Germinal center (tissue), 1 donor: ENCODE measurements at places on chromosomes 1 and 21.
A peak's percentile ranks its signal among the peaks of the same experiment; 100 is the strongest.

DNA sequence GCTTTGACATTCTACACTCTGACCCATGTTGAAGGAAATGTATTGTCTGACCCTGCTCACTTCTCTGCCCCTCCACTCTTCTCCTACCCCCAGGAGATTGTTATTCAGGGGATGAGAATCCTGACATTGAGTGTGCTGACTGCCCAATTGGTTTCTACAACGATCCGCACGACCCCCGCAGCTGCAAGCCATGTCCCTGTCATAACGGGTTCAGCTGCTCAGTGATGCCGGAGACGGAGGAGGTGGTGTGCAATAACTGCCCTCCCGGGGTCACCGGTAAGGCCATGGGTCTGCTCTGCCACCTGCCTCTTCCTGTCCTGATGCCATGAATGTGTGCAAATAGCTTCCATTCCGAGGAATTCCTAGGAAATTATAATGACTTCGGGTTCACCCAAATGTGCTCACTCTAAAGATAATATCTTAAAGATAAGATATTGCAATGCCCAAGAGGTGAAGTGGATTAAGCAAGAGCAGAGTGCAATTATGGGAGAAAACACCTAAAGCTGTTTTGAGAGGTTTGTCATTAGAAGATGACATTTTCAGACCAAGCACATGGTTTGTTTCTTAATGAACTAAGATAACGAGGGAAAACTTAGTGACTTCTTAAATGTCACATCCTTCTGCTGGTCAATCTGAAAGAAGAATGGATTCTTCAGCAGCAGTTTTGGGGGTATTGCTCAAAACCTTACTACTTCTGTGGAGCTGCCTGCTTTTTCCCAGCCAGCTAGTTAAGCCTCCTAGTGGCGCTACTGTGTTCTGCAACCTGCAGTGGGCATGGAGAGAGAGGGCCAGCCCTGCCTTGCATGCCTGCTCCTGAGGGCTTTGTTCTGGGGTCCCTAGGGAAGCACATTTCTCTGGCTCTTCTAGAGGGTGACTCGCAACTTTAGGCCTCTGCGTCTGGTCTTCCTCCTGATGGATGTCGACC lies 41.6 kb downstream of the LAMC2 start:
- DNase-seq, result peak; percentile 30

DNA sequence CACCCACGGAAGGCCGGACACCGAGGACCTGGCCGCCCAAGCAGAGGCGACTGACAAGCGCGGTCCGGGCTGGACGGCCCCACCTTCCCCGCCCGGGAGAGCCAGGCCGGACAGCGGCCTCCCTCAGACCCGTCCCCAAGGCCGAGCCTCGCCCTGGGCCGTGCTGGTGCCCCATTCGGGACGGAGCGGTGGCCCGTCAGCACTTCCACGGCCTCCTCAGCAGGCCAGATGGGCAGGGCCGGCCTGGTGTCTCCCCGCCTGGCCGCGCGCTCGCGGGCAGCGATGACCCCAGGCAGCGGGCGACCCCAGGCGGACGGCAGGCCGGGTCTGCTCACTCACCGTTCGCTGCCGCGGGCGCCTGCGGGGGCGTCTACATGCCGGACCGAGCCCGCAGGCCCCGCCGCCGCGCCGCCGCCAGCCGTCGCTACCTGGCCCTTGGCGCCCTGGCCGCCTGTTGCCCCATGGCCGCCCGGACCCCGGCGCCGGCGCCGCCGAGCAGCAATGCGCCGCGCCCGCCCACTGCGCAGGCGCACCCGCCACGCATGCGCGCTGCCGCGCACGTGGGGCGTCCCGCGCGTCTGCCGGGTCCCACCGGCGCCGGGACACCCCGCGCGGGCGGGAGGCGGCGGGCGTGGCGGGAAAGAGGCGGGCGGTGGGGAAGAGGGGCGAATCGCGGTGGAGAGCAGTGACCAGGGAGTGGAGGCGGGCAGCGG lies at the start of gene NADK:
TSS of gene NADK (minus strand) at position 521 of the 713 bp plus-strand sequence. CDS start 13,064 bp downstream, outside the sequence.
- peak; percentile 86 for DNase-seq

- peak; percentile 6 for DNase-seq
Observed at GRCh38 chr21:15730484-15731242, 881 bp downstream of the USP25 start.

- no peak for DNase-seq
Observed at GRCh38 chr1:158706096-158706495, 5.6 kb upstream of the OR6K2 start.

GRCh38 chr1:147762233-147763024 lies 2.0 kb upstream of the GJA5 start:
- no peak for DNase-seq

DNA sequence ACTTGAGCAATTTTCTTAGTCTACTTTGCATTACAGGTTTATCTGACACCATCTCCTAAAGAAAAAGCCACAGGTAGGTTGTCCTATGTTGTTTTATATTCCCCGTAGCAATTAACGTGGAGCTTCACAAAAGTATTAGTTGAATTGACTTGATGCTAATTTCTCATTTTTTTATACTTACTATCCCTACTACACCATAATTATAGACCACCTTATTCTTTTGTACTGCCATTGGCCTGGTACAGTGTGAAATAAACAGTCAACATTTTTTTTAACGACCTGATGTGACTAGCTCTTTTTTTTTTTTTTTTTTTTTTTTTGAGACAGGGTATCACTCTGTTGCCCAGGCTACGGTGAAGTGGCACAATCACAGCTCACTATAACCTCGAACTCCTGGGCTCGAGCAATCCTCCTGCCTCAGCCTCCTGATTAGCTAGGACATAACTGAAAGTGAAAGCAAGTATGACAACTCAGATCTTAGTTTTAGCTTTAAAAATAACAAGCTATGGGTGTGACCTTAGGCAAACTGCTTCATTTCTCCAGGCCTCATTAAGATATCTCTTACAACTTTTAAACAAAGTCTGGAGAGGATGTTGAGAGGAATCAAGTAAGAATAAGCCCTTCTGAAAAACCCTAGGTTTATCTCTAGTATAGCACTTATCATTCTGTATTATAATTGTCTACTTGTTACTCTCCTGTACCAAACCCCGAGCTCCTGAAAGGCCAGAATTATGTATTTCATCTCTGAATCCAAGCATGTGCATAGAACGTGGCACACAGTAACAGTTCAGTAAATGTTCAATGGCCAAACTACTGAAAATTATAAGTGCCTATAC lies 49.5 kb downstream of the LUZP1 start:
- no peak for DNase-seq

DNA sequence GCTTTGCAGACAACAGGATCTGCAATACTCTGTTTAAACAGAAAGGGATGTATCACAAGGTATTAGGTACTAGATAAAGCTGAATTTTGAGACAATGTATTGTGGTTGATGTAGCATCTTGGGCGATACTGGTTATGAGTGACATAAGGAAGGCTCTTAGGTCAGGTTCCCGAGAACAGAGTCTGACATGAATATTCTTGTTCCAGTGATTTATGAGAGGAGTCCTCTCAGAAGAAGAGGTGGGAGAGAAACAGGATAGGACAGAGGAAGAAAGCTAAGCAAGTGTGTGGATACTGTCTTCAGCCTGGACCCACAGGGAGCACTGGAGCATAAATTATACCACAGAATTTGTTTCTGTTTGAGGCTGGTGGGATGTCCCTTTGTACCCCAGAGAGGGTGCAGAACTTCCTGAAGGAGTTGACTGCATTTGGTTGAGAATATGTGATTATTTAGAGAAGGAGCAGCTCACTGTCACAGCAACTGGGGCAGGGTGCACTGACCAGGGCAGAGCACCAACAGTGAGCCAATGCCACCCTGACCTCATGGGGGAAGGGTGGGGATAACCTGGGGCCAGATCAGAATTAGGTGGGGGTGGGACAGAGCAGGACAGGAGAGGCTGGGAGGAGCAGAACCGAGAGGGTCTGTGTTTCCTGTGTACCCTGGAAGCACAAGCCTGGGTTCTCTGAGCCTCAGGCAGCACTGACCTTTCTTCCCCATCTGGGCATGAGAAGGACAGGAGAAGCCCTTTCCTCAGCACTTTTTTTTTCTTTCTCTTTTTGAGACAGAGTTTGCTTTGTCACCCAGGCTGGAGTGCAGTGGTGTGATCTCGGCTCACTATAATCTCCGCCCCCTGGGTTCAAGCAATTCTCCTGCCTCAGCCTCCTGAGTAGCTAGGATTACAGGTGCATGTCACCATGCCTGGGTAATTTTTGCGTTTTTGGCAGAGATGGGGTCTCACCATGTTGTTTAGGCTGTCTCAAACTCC lies 36.3 kb upstream of the SLC6A9 start:
- DNase-seq, result peak; percentile 31

GRCh38 chr1:162631546-162632191 lies 595 bp upstream of the DDR2 start:
- DNase-seq, result no peak

- DNase-seq, result peak; percentile 45
Observed at GRCh38 chr1:31335007-31335406, 37.9 kb downstream of the FABP3 start.

- no peak for DNase-seq
Observed at GRCh38 chr1:178630417-178630816, 94.6 kb upstream of the RALGPS2 start.

DNA sequence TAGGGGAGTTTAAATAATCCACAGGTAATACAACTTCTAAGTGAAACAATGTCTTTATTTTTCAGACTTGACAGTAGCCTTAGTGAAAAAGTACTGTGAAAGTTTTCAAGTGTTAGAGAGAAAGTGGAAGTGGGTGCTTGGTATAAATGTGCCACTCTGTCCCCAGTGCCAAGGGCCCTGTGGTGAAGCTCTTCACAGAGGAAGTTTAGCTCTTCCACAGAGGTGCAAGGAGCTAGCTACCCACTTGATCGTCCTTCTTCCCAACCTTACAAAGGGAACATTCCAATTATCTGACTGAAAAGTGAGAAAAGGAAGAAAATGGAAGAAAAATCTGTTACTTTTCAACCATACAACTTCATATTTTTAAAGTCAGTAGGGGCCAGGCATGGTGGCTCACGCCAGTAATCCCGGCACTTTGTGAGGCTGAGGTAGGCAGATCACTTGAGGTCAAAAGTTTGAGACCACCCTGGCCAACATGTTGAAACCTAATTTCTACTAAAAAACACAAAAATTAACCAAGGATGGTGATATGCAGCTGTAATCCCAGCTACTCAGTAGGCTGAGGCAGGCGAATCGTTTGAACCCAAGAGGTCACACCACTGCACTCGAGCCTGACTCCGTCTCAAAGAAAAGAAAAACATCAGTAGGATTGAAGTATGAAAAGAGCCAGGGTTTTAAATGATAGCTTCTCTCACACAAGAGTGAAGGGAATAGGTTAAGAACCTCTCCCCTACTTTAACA lies 41.0 kb upstream of the PTPRC start:
- DNase-seq, result peak; percentile 31

GRCh38 chr1:109282952-109283747 lies at the start of gene PSRC1:
Gene PSRC1 (minus strand): TSS chr1:109283145.
- DNase-seq, result peak; percentile 98

GRCh38 chr1:99230695-99231094 lies 33.6 kb upstream of the PLPPR4 start:
- DNase-seq, result no peak

GRCh38 chr1:30120245-30121000 lies 603.0 kb downstream of the MATN1 start:
- no peak for DNase-seq

- no peak for DNase-seq
Observed at GRCh38 chr1:179253286-179253972, 24.0 kb upstream of the ABL2 start.

- no peak for DNase-seq
Observed at GRCh38 chr1:112934577-112934976, 21.4 kb downstream of the SLC16A1 start.

DNA sequence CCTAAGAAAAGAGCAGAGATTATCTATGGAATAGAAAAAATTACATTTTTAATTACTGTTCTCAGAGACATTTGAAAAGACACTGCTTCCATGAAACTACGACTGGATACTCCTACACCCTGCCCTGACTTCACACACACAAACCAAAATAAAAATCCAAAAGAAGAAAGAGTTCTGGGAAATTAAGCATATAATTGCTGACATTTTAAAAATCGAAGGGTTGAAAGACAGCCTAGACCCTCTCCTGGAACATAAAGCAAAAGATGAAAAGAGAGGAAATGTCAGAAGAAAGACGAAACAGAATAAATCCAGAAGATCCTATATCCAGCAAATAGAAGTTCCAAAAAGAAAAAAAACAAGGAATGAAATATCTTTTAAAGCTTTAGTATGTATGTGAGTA lies 32.8 kb upstream of the EEIG2 start:
- no peak for DNase-seq

DNA sequence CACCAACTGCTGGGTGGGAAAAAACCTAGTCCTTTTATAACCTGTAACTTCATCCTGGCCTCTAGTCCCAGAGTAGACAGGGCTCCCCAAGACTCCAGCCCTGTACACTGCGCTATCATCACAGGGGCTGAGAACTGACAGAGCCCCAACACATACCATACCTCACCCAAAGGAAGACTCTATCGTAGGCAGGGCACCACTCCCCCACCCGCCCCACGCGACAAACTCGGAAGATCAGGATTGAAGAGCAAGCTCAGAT lies 15.8 kb downstream of the INPP5B start:
- no peak for DNase-seq

GRCh38 chr1:7136166-7136953 lies 351.1 kb downstream of the CAMTA1 start:
- no peak for DNase-seq

DNA sequence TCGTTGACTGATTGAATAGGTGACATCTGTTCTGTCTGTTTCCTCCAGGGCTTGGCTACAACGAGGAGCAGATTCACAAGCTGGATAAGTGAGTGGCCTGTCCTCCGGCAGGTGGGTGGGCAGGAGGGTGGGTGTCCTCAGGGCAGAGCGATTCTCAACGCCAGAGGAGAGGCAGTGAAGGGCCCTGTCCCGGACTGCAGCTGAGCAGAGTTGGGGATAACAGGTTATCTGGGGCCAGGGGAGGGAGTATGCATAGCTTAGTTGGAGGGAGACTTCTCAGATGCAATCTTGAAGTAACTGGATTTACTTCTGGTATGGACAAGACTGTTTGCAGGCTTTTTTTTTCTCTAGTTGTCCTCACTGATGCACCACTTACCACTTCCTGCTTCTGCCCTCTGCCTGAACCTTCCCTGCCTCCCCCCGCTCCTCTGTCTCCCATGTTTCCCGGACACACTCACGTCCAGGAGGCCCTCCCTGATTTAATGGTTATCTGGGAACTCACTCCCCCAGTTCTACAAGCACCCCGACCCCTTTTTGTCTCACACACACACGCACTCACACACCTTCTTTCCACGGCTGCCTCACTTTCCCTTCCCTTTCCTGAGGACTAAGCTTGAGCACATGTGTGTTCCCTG lies 16.4 kb upstream of the RASSF5 start:
- DNase-seq, result no peak

DNA sequence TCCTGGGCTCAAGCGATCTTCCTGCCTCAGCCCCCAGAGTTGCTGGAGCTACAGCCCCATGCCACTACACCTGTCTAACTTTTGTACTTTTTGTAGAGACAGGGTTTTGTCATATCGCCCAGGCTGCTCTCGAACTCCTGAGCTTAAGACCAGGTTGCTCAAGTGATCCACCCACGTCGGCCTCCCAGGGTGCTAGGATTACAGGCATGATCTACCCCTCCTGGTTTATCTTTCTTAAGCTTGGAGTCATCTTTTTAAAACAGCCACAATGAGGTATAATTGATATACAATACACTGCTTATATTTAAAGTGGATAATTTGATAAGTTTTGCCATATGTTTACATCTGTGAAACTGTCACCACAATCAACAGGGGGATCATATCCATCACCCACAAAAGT lies 25.4 kb upstream of the WDR26 start:
- no peak for DNase-seq

- no peak for DNase-seq
Observed at GRCh38 chr1:247415423-247416361, at the start of gene NLRP3. Gene NLRP3 (plus strand): TSS chr1:247416173. CDS start chr1:247418801, 2,628 bp downstream.
